Stimulated activated CD8-positive, alpha-beta memory T cell treated with anti-CD3 and anti-CD28 coated beads, Interleukin-4, amount 100 ng/mL, for 4 hours (primary cell): ENCODE measurements at places on chromosomes 16 and 17.

DNA sequence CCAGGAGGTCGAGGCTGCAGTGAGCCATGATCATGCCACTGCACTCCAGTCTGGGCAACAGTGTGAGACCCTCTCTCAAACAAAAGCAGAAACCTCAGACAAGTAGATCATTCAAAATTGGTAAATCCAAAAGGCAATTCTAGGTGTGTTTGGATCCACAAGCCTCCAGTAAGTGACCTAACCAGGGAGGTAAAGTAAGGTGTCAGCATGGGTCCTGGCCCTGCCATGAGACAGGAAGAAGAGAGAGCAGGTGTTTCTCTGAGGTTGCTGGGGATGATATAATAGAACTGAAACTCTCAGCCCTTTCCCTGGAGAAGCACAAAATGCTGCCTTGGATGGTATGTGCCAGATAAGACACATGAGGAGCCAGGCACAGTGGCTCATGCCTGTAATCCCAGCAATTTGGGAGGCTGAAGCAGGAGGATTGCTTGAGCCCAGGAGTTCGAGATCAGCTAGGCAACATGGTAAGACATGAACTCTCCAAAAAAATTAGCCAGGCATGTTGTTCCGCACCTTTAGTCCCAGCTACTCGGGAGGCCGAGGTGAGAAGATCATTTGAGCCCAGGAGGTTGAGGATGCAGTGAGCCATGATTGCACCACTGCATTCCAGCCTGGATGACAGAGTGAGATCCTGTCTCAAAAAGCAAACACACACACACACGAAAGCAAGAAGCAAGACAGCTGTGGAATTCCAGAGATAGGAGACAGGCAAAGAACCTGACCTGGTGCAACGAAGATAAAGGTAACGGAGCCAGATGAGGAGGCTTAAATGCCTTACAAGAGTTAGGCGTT lies 6.5 kb downstream of the TM4SF5 start:
- no peak for DNase-seq

DNA sequence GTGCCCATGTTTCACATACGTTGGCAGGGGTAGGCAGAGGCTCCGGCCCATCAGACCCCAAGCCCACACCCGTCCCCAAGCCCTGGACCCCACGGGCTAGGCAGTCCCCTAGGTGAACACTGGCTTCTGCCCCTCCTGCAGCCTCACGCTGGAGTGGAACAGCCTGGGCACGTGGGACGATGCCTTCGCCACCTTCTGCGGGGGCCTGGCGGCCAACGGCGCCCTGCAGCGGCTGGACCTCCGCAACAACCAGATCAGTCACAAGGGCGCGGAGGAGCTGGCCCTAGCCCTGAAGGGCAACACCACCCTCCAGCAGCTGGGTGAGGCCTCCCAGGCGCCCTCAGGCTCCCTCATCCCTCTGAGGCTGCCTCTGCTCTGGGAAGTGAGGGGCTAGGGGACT lies 1.8 kb downstream of the LRRC45 start:
- no peak for DNase-seq

- no peak for DNase-seq
Measured at GRCh38 chr17:40179923-40180659, 2.8 kb downstream of the RAPGEFL1 start.

DNA sequence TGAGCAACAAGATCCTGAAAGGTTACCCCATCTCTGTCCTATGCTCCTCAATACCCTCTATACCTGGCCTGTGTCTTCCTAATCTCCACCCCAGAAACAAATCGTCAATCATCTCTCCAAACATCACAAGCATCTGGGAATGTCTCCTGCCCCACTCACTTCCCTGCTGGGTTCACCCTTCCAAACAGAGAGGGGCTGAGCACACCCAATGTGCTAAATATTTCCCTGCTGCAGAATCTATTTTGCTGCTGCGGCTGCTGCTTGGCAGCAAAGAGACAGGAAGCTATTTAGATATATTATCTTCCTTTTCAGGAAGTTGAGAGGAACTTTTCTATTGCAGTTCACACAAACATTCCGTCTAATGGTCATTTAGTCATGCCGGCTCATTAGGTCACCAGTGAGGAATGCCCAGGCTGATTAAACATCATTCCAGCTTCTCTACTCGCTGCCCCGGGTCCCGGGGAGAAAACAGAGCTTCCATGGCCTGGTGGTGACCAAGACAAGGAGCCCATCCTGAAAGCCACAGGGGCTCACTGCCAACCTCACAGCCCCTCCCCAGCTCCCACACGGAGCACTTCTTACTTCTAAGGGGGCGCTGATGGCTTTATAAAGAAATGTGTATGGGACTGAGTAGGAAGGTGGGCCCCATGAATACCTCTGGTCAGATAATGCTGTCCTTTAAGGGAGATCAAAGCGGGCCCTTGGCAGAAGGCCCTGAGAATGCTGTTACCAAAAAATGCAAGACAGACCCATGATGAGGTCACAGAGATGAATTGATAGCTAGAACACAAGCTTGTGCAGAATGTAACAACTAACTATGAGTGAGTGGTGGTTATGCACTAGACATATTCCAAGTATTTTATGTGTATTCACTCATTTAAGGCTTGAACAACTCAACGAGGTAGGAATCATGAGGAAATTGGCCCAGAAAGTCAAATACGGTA lies 218.3 kb downstream of the SOX9 start:
- no peak for DNase-seq

GRCh38 chr17:62986549-62986948 lies 20.5 kb downstream of the TANC2 start:
- no peak for DNase-seq

GRCh38 chr16:51881731-51882130 lies 665.2 kb downstream of the TOX3 start:
- DNase-seq = no peak

- DNase-seq = no peak
Measured at GRCh38 chr16:54191163-54191562, 95.4 kb downstream of the IRX3 start.

GRCh38 chr16:2023092-2024031 lies 3.3 kb upstream of the NHERF2 start:
- DNase-seq = peak; percentile 89

DNA sequence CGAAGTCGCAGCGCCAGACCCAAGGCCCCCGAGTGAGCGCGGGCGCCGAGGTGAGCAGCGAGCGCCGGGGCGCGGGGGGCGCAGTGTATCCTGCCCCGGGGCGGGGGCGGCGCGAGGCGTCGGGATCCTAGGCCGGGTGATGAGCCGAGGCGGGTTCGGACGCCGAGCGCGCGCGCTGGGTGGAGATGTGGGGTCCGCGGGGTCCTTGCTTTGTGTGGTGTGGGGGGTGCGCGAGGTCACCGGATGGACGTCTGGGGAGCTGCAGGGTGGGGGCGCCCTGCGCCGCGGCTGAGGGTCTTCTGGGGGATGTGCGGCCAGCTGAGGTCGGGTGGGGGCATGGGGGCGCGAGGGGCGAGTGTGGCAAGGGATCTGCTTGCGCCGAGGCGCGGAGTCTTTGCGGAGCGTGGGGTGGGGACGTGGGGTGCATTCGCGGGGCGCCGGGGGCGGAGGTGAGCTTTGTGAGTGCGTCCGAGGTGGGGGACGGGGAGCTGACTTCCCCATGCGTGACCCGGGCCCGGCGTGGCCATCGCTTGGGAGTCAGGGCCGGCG lies 560 bp downstream of the RAI1 start:
- no peak for DNase-seq

DNA sequence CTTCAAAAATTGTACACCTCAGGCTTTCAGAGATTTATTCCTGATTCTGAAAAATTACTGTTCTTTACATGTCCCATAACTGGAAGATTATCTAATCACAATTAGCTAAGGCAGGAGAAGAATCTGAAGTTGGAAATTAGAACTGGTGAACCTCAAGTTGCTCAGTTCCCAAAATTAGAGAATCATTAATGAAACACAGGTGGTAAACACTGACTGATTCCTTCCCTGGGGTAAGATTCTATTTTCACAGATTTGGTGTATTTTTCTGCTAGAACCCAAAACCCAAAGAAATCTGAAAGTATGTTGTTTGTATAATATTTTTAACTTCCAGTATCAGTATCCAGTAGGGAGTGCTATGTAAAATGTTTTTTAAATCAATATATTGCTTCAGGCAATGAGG lies 25.7 kb downstream of the PHKB start:
- DNase-seq = no peak

DNA sequence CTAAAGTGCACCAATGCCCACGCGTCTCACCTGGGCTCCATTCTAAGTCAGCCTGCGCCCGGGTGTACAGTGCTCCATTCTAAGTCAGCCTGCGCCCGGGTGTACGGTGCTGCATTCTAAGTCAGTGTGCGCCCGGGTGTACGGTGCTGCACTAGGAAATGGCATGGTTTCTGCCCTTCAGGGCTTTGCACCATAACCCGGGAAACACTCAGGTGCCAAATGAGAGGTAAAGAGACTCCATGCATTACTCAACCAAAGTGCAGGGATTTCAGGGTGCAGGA lies 29.2 kb upstream of the FASN start:
- DNase-seq = no peak

DNA sequence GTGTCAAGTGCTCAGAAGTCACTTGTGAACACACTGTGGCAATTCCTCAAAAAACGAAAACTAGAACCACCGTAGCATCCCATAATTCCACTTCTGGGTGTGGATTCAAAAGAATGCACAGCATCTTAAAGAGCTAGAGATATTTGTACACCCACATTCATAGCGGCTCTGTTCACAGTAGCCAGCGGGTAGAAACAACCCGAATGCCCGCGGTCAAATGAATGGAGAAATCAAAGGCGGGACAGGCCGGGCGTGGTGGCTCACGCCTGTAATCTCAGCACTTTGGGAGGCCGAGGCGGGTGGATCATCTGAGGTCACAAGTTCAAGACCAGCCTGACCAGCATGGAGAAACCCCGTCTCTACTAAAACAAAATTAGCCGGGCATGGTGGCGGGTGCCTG lies 337.5 kb downstream of the SEC14L1 start:
- no peak for DNase-seq

DNA sequence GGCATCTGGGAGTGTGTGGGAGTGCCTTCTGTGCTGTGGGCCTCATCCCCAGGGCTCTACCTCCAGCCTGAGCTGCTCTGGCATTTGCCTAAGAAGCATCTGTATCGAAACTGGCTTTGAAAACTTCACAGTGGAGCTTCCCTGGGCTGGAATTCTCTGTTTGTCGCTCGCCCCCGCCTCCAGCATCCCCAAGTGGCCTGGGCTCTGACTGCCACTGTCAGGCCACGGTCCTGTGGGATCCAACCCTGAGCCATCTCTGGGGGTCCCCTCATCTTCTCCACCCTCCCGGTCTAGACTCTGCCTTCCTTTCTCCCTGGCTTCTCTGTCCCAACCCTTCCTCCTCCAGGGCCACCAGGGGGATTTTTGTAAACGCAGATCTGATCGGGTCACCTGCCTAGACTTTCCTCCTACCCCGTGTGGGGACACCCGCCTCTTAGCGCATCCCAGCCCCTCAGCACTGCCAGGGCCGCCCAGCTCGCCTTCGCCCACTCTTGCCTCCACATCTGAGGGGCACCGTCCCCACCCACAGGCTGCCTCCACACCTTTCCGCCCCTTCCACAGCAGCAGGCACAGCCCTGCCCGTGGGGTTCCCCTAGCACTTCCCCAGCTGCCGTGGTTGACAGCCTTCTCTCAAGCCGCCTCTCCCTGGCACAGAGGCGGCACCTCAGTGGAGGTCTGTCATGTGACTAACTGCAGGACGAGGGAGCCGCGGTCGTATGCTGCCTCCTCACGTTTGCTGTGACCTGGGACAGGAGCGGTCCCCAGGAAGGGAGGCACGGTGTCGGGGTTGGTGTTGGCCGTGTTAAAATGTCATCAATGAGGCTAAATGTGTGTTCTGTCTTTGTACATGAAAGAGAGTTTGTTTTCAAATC lies 12.0 kb downstream of the TBC1D24 start:
- peak; percentile 73 for DNase-seq

- no peak for DNase-seq
Measured at GRCh38 chr17:38674014-38674748, 576 bp downstream of the EPOP start.

DNA sequence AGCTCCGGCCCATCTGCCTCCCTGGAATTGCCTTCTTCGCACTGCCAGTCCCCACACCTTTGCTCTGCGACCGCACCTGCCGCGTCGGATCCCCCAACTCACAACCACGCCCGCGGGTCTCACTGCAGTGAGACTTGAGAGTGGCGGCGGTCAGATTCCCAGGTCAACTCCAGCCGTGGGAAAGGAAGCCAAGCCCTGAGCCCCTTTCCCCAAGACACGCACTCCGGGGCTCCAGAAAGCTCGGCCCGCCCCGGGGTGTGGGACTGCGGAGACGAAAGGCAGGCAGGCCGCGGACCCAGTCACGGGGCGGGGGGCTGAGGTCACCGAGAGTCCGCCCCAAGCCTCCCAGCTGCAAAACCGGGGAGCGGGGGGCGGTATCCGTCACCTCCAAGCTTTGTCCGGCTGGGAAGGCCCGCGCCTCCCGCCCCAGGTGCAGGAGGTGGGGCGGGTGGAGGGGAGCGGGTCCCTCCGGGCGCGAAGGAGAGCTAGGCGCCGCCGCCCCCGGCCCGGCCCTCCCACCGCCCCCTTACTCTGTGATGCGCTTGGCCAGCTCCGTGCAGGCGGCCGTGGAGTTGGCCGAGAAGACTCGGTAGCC lies 615 bp downstream of the PRPSAP1 start:
- no peak for DNase-seq

DNA sequence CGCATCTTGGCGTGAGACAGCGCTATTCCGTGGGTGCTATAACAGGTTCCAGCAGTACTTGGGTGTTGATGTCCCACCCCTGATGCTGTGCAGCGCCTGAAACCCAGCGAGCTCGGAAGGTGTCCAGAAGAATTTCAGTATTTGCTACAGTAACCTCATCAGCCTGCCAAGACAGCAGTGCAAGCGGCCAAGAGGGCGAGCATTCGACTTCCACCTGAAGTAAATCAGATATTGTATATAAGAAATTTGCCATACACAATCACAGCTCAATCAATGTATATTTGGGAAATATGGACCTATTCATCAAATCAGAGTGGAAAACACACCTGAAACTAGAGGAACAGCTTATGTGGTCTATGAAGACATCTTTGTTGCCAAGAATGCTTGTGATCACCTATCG lies 13.0 kb downstream of the APPBP2 start:
- DNase-seq = no peak

- no peak for DNase-seq
Measured at GRCh38 chr17:11795906-11796305, 197.6 kb downstream of the DNAH9 start.

- no peak for DNase-seq
Measured at GRCh38 chr16:49542391-49542891, 168.8 kb downstream of the C16orf78 start.

DNA sequence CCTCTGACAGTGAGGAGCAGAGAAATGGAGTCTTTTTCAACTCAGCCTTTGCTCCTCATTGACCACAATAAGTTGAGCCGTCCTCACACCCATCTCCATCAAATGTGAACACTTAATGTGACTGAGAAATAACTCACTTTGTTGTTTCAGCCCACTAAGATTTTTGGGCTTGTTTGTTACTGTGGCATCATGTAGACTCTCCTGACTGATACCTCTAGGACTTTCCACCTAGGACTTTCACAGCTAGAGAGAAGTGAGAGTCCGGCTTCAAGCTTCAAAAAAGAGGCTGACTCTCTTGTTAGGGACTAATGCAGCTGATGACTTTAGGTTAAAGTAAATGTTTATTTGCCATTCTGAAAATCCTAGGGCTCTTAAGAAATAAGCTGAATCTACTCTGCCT lies 435.0 kb downstream of the TMEM114 start:
- no peak for DNase-seq
